Stimulated activated CD4-positive, alpha-beta T cell treated with anti-CD3 and anti-CD28 coated beads, Interleukin-1b, Interleukin-23, amount 100 ng/mL, for 24 hours (primary cell): ENCODE measurements at places on chromosomes 5 and 9.

GRCh38 chr5:143147902-143148301 is 255.6 kb downstream of the NR3C1 start:
- DNase-seq, result no peak

DNA sequence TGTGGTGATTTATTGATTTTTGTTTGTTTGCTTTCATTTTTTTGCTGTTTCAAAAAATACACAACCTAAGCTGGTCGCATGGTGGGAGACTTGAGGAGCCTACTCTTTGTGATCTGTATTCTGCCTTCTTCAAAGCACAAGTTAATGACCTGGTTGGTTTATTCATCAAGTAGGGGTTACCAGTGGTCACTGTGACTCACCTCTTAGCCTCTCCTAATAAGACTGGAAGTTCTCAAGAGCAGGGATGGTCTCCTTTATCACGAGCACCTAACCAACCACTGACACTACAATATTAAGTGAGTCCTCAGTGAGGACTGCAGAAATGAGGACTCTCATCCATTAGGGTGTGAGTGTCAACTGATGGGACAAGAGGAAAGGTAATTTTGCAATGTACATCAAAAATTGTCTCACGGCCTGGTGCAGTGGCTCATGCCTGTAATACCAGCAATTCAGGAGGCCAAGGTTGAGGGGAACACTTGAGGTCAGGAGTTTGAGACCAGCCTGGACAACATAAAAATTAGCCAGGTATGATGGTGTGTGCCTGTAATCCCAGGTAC is 13.6 kb upstream of the MTMR12 start:
- no peak for DNase-seq

- DNase-seq, result no peak
These were observed 49.7 kb upstream of the PLEKHG4B start for GRCh38 chr5:42250-42649.

DNA sequence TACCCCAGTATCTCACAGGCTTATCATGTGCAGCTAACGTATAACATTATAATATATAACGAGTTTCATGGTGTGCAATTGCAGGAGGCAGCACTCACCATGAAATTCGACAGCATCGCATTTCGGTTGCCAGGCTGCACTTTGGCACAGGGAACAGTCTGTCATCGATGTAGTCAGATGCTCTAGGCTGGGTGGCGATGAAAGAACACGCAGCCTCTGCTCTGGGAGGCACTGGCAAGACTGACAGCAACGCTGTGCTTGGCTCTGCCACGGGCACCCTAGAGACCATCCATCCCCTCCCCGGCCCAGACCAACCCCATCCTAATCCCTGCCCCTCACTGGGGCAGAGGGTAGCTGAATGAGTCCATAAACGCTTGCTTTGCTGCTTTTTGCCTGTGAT is 290.8 kb downstream of the MED10 start:
- no peak for DNase-seq

DNA sequence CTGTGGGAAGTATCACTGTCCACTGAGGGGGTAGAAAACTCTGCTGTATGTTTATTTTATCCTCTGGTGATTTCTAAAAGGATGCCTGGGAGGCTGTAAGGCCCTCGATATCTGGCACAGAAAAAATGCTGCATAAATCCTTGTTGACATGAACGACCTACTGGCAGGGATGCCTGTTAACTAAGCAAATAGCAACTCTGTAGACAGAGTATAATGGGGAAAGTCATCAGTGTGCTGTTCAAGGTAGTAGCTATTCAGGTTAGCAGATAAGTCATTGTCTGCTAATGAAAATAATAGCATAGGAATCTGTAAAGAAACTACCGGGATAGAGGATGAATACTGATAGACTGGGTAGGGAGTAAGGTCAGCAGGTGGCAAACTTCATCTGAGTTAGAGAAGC is 194.8 kb downstream of the TARS1 start:
- no peak for DNase-seq

DNA sequence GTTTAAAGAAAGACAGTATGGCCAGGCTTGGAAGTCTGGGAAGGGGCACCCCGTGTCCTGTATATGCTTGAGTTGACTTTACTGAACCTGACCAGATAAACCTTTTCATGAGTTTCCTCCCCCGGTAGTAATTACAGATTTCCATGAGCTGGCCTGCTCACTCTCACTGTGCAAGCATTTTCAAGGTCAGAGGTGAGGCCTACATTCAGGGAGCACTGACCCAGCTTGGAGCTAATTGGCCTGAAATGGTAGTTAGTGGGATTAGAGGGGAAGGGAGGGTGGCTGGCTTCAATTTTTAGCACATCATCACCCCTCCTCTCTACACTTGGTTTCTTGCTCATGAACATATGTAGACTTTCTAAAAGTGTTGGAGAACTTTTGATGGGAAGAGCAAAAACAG is 99.2 kb downstream of the PSAT1 start:
- DNase-seq, result no peak

DNA sequence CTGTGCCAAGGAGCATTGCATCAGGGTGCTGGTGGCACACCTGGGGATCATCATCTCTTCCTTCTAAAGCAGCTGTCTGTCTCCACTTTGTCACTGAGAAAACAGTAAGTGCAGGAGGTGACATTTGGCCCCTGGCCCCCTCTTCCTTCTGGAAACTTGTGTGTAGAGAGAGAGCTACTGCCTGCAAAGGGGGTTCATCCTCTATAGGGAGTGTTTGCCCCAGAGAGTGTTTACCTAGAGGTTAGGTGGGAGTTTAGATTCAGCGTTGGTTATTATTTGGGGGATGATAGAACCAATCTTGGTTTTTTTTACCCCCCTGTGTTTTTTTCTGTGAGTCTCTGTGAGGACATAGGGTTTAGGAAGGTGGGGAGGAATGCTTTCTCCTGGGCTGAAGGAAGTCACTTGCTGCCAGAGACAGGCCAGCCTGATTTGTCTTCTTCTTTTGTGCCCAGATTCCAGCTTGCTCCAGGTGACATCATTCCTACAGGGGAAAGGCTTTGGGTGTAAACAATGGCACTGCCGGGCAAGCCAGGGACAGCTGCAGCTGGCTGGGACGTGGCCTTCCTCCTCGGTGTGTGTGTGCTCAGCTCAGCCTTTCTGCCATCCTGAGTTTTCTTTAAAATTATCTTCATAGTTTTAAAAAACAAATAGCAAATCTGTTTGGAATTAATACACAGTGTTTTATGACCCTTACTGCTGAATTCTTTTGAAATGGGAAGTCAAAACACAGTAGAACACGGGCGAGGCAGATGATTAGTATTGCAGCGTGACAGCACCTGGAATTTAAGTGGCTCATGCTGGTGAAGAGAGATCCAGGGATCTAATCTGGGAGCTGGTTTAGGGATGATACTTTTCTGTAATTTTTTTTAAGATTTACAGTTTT is 24.5 kb downstream of the PRRC2B start:
- no peak for DNase-seq

DNA sequence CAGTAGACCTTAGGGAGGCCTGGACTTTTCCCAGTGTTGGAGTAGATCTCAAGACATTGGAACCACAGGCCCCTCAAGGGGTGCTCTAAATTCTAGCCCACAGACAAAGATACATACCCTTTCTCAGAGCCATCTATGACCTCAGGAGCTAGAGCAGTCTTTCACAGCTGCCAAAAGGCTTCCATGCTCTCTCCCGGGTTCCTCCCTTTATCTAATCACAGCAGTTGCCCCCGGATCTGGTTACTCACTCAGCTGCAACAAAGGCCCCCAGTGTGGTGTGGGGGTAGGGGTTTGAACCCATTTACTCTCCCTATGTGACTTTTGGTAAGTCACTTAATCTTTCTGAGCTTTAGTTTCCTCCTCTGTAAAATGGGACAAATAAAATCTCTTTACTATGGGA is 27.0 kb downstream of the POU4F3 start:
- DNase-seq, result no peak

DNA sequence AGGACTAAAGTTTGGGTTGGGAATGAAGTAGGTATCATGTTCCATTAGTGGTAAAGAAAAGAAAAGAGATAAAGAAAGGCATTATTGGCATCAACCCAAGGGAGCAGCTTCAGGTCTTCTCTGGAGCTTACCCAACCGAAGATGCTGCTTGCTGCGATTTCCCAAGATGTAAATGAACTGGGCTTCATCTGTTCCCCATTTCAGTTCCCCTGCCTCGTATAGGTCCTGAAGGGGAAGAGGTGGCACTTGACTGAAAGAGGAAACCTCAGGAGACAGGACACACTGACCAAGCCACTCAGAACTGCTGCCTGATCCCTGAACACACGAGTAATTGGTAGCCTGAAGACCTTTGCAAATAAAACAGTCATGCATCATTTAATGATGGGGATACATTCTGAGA is 24.6 kb downstream of the ANXA6 start:
- DNase-seq, result no peak

DNA sequence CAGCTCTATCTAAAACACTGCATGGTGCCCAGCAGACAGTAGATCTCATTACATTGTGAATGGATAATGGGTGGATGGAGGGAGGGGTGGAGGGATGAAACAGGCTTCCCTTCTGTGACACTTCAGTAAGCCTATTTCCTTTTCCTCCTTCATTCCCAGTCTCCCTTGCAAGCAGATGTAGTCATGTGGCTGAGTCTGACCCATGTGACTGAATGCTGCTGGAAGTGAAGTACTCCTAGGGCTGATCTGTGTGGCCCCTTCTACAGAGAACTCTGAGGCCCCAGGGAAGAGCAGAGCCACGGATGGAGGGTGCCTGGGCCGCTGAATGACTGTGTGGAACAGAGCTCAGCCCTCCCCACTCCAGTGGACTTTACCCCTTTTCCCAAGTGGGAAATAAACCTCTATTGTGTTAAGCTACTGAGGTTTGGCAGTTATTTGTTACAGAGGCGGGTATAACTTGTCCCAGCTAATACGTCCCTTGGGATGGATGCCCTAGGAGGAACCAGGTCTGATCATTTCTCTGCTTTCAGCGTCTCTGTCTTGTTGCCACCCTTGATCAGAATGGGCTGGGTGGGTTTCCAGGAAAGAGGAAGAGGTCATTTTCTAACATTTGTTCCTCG is 176.1 kb upstream of the MVB12B start:
- DNase-seq, result no peak

DNA sequence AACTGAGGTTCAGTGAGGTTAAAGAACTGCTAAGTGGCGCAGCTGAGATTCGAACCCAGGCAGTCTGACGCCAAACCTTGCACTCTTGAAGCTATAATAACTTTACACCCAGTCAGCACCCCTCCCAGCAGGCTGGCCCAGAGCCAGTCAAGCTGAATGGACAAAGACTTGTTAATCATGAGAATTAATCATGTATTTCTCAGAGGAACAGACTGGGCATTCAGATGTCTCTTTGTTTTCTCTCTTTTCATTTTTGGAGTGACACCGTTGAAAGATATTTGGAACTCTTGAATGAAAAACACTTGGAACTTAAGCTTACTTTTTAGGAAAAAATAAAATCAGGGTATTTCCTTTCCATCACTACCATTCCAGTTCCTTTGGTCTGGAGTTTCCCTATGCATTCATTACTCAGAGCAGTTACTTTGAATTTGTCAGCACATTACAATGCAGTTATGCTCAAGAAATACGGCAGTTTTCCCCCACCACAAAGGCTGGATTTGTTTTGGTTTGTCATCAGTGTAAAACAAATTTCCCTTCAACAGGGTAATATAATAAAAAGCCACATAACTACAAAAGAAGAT is 22.6 kb upstream of the MAMDC2 start:
- DNase-seq, result no peak

- no peak for DNase-seq
These were observed 106.2 kb downstream of the NSG2 start for GRCh38 chr5:174151599-174152181.

- no peak for DNase-seq
These were observed 278.2 kb downstream of the PLK2 start for GRCh38 chr5:58181578-58182286.

- no peak for DNase-seq
These were observed 651.8 kb downstream of the SEMA5A start for GRCh38 chr5:8894031-8894430.

DNA sequence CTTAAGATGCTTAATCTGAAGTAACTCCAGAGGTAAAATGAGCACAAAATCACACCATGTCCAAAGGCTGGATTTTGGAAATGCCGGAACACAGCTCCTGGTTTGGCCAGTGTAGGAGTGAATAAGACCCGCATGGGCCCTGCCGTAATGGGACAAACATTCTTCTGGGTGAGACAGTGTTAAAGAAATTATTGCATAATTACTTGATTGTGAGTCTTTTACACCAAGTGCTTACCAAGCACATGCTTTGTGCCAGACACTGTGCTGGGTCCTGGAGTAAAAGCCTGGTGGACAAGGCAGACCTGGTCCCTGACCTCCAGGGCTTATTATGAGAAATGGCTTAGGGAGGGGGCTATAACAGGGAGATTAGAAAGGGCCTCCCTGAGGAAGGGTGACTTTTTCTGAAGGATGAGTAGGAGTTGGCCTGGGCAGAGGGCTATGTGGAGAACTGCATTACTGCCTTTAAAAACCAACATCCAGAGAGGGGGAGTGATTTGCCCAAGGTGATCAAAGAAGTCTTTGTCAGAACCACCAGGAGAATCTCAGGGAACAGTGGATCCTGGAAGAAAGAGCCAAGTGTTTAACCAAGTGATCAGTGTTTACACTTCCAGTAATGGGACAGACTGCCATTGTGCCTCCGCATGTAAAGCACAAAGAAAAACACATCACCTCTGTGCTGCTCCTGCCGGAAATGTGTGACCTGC is 3.5 kb downstream of the PDE6A start:
- DNase-seq, result no peak

DNA sequence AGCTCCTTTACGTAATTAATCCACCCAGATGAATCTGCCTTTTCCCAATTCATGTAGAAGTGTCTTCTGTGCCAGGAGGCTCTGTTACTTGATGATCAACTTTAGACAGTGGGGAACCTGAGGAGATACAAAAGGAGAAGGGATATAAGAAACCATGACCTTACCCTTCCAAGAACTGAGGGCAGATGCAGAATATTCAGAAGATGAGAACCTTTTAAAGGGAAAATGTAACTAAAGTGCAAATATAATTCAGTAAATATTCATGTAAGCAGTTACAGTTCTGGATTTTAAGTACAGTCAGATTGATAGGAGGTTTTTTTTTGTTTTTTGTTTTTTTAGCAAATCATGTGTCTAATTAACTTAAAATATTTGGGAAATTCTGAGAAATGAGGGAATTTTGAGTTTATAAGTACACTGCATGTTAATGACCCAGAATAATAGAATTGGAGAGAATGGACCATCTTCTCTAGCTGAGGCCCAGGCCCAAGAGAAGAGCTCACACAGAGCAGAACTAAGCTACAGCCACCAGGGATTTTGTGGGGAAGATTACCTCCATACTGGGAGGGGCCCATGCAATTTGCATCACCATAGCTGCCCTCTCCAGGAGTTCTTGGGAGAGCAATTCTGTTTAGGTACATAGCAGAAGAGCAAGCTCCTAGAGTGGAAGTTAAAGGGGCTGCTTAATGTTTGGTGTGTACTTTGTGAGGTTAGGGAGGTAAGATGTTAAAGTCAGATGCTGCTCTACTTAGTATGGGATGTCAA is 61.5 kb downstream of the SV2C start:
- no peak for DNase-seq

GRCh38 chr5:131538177-131538593 is 96.8 kb downstream of the RAPGEF6 start:
- no peak for DNase-seq

- DNase-seq, result no peak
These were observed 13.2 kb downstream of the PHF24 start for GRCh38 chr9:34971146-34971811.
